ENCODE measurements at places on chromosomes 1 and 21.

DNA sequence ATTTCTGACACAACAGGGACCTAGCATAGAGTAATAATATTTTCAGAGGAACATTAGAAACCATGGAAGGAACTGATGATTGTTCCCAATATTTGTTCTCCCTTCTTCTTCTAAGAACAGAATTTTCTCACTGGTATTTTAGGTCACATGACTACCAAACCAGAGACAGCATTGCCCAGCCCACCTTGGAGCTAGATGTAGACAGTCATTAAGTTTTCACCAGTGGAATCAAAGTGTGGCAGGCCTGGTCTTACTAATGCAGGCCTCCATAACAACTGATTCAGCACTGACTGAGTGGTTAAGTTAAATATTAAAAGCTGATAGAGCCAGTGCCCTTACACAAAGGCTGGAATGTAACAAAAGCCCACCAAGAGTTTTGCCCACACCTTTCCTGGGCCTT lies 244.4 kb downstream of the ZNF648 start:
- DNase-seq: no peak

GRCh38 chr1:97078872-97079271 lies 357.3 kb downstream of the PTBP2 start:
- DNase-seq: no peak

GRCh38 chr1:1281533-1282321 lies 1.5 kb downstream of the SCNN1D start:
- DNase-seq: peak; percentile 38

- no peak for DNase-seq
Observed at GRCh38 chr1:37096523-37096922, 62.2 kb upstream of the GRIK3 start.

DNA sequence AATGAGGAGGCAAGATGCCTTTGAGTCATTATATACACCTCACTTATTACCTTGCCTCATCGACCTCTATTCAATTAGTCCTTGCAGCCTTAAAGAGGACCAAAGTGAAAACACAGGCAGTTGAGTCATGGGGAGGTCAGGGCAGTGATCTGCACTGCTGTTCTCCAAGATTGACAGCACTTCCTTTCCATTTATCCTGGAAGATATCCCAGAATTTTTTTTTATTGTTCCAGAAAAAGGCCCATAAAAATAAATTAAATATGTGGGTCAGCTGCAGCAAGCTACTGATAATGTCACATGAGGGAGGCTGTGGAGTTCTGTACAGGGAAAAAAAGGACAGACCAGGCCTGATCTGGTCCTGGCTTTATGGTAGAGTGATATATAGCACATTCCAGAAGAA lies 33.2 kb upstream of the CDC42BPA start:
- no peak for DNase-seq

DNA sequence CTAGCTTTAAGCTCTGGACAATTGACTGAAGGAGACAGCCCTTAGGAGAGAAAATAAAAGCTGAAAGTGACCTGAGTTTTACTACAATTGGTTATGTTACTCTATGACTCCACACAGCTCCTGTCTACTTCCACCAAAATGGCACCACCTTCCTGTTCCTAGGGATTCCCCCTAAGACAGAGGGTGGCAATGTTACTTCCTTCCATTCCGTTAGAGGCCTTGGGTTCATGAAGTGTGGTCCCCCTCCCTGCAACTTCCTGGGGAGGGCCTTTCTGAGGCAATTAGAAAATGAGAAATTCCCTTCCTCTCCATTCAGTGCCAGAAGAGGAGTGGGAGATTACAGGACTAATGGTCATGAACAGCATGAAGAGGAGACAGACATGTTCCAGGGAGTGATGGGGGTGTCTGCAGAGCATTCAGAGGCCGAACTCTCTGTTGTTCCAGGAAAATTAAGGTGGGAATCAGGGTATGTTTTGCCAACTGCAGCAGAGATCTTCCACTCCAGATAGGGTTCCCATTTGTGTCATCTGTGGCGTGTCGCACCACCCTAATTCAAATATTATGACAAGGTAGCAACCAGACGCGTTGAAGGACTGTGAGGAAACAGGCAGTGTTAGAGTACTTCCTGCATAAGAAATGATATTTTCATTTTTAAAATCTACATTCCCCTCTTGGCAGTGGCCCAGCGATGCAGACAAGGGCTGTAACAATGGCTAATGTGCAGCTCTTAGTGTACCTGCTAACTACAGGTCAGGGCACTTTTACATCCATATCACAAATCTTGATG lies 53.1 kb upstream of the TRIM67 start:
- DNase-seq: no peak

- DNase-seq: no peak
Observed at GRCh38 chr1:116067566-116067890, 43.7 kb upstream of the MAB21L3 start.

- no peak for DNase-seq
Observed at GRCh38 chr1:8474369-8474768, 156.5 kb downstream of the SLC45A1 start.

DNA sequence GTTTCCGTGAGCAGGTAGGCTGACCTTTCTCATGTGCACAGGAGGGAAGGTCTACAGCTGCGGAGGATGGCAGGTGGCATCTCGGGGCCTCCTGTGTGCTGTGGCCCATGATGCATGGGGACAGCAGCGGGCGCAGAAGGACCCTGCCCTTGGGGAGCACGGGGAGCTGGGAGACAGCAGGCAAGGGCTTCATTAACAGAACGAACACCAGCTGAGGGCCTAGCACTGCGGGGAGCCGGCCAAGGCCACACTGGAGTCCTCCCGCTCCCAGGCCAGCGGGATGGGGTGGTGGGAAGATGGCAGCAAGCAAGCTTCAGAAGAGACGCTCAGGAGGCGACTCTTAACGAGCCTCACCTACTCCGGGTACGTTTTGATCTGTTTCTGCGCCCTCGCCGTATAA lies 66.6 kb downstream of the SCCPDH start:
- DNase-seq: no peak

DNA sequence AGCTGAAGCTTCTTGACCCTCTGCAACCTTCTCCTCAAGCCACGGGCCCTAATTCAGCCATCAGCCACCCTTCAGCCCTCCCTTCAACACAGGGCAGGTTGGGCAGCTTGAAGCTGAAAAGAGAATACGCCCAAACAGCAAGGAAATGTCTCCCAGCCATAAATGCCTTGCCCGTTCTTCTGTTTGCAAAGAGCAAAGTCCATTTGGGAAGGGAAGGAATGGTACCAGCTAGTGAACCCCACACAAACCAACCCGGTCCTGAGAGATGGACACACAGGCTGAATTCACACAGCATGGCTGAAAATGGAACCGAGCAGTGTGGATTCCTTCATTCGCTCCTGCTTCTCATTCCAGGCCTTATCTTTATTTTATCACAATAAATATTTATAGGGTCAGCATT lies 11.5 kb downstream of the PLEKHA6 start:
- DNase-seq: no peak

DNA sequence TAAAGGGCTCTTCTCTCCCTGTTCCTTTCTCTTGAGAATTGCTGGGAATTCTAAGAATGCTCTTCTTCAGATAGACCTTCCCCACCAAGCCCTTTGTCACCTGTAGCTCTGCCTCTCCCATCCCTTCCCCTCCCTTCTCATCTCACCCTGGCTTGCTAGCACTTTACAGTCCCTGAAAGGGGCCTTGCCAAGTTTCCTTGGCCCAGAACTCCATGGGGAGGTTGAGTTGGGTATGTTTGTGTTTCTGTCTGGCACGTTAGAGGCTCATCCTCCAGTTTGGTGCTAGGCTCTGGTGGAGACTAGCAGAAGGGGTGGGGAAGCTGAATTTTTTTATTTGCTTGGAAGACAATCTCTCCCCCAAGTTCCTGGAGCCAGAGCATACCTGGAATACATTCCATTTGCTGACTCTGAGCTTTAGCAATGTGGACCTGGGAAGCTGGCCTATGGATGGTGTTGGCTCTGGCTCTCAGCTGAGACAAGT lies 4.9 kb downstream of the CGN start:
- no peak for DNase-seq

DNA sequence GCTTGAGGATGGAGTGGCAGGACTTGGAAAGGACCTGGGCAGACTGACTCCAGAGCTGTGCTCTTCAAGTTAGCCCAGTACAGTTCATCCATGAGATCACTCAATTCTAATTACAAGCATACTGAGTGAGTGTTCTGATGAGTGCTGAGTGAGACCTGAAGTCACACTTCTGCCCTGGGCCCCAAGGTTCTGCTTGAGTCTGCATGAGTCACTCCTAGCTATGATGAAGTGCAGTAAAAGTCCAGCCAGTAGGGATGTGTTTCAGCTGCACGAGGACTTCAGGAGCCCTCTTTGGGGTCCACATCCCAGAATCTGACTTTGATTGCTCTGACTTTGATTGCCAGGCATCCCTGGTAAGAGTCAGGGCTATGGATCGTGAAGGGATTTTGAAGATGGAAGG lies 35.8 kb downstream of the PLEKHA6 start:
- DNase-seq: peak; percentile 64

DNA sequence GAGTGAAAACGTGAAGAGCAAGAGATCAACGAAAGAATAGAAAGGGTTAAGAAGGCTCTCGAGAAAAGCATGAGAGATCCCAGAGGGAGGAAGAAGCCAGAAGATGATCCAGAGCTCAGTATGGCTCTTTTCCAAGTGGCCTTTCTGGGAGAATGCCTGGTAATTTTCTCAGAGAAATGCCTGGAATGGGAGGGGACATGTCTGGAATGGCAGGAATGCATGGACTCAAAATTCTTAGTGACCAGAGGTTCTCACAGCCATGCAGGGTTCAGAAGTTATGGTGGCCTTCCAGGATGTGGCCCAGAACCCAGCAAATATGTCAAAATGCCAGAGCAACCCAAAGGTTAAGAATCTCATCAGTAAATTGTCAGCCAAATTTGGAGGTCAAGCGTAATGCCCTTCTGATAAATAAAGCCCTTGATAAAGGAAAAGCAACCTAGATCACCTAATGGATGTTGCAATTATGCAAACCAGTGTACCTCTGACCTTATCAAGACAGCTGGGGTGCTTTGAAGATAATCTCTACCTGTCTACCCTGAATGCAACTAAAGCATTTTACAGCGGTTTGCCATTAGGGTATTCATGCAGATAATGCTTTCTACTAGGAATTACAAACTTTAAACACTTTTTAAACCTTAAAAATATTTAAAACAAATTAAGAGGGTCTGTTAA lies 53.1 kb downstream of the NBPF6 start:
- DNase-seq: no peak

- no peak for DNase-seq
Observed at GRCh38 chr1:109500941-109501381, 7.1 kb downstream of the CYB561D1 start.

DNA sequence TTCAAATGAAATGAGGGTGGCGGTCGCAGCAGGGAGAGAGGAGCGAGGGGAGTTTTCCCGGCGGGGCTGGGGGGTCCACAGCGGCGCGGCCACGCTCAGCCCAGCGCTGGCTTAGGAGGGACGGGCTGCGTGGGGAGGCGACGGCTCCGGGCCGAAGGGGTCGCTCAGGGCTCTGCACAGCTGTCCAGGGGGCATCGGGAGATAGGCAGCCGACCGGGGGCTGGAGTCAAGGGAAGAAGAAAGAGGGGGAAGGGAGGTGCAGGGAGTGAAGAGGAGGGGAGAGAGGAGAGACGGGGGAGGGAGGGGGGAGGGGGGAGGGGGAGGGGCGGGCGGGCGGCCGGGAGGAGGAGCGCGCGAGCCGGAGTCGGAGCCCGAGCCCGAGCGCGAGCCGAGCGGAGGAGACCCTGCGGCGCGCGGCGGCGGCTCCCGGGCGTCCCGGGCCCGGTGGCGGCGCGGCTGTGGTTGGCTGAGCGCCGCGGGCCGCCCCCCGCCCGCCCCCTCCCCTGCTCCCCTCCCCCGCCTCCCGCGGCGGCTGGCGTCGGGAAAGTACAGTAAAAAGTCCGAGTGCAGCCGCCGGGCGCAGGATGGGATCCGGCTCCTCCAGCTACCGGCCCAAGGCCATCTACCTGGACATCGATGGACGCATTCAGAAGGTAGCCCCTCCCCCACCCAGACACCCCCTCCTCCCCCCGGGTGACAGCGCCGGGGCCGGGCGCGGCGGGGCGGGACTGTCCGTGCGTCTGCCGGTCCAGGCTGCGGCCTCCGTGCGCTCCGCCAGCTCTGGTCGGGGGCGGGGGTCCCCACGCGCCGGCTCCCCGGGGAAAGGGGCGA lies at the start of gene PDE9A:
PDE9A (plus strand) TSS at position 391 of the 831 bp plus-strand sequence; CDS start at position 585, 194 bp downstream.
- DNase-seq: no peak

- DNase-seq: no peak
Observed at GRCh38 chr1:64624808-64625207, 120.1 kb upstream of the RAVER2 start.

DNA sequence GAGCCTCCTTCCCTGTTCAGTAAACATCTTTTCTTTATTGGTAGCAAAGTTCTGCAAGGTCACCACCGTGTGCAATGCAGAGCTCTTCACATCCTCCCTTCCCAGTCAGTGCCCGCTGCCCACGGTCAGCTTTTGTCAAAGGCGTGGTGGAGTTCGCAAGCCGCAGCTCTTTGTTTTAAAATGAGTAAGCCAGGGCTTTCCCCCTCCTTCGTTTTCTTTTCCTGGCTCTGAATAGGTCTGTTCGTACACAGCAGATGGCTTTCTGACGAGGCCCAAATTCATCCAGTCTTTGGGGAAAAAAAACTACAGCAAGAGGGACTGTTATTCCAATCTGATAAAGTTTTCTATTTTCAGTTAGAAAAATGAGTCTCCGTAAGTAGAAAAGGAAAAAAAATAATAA lies 153.2 kb downstream of the LRIG2 start:
- peak; percentile 30 for DNase-seq

GRCh38 chr1:210448297-210448892 lies 119.7 kb downstream of the HHAT start:
- DNase-seq: peak; percentile 33
